Cardiac muscle cell (in vitro differentiated cells and primary cell): ENCODE measurements at places on chromosomes 3 and 15.

GRCh38 chr3:194253270-194253669, 97.9 kb downstream of the CPN2 start:
- no peak for DNase-seq

DNA sequence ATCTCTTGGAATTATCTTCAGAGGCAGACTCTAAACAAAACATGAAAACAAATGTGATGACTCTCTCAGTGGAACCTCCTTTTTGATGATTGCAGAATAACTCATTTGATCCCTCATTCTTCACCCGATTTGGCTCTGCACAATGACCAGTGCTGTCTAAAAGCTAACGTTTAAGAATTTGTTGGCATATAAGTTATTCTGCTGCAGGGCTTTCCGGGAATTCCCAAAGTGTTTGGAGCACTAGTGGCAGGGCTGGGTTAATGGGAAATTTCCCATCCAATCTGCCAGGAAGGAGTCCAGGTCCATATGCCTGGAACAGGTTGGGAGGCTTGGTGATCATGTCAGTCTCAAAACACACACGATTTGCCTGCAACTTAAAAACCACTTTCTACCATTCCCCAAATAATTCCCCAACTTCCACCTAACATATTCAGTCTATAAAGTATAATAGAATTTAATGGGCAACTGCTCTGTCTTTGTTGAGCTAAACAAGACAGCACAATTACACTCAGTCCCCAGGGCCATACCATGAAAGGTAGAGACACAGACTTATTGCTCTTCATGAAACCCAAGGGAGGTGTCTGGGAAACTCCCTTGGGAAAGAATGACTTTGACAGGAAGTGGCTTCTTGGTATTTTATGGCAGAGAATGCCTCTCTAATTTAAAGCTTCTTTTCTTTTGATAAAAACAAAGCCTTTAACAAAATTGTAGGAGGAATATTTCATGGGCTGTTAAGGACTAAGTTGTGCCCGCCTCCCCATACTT, 38.0 kb downstream of the ARRDC4 start:
- DNase-seq, result no peak

DNA sequence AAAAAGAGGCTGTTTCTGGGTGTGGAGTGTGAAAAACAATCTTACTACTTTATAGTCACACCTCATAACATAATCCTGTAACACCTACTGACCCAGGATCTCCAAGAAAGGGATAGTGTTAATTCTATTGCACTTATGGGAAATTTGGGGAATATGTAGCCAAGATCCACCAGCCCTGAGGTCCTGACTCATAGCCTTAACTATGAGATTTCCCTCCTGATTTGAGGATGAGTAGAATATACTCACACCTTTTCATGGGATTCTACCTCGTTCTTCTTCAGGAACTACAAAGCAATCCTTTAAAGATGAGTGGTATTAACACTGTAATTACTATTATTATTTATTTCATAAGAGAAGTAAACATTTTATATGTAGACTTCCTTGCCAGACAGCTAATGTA, 315.2 kb downstream of the MECOM start:
- no peak for DNase-seq

DNA sequence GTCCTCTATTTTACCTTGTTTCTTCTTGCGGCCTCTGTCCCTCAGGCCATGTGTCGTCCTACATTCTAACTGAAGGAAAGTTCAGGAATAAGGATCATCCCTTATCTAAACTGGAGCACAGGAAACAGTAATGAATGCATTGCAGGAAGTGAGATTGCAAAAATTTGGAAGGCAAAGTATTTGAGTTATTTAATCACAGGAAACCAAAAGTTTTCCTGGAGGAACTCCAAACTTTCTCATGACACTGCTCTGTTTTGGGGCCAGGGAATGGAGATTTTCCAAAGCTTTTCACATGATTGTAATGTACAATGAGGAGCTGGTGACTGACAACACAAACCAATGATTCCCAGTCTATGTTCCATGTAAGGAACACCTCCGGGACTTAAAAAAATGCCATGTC, 57.8 kb upstream of the PLSCR4 start:
- no peak for DNase-seq

DNA sequence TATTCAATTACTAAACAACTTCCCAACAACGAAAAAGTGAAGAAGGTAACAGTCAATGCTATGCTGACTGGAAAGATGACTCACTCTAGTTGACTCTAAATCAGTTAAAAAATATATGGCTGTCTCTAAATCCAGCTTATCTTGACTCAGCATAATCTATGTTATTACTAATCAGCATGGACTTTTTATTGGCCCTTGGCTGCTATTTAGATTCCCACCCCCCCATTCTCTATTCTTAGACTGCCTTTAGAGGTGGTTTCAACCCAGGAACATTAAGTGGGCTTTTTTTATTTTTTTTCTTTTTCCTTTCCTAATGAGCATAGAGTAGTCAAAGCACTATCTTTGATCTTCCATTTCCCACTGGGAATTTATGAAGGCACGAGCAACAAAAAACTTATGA, 1.9 kb downstream of the PCOLCE2 start:
- DNase-seq, result no peak

GRCh38 chr3:111823341-111823855, 35.7 kb upstream of the PHLDB2 start:
- DNase-seq, result peak; percentile 5

GRCh38 chr15:63436872-63437375, 55.3 kb upstream of the CA12 start:
- DNase-seq, result peak; percentile 89

- DNase-seq, result peak; percentile 33
Measured at GRCh38 chr3:122982216-122983185, 45.1 kb downstream of the SEMA5B start.

- DNase-seq, result no peak
Measured at GRCh38 chr15:45431511-45431910, 53.2 kb upstream of the GATM start.

- DNase-seq, result no peak
Measured at GRCh38 chr3:52225452-52226228, at the start of gene TLR9. Gene TLR9 (minus strand): TSS chr3:52225645. CDS start chr3:52225529, 116 bp downstream.

GRCh38 chr15:70043590-70043989, 54.1 kb downstream of the TLE3 start:
- no peak for DNase-seq

DNA sequence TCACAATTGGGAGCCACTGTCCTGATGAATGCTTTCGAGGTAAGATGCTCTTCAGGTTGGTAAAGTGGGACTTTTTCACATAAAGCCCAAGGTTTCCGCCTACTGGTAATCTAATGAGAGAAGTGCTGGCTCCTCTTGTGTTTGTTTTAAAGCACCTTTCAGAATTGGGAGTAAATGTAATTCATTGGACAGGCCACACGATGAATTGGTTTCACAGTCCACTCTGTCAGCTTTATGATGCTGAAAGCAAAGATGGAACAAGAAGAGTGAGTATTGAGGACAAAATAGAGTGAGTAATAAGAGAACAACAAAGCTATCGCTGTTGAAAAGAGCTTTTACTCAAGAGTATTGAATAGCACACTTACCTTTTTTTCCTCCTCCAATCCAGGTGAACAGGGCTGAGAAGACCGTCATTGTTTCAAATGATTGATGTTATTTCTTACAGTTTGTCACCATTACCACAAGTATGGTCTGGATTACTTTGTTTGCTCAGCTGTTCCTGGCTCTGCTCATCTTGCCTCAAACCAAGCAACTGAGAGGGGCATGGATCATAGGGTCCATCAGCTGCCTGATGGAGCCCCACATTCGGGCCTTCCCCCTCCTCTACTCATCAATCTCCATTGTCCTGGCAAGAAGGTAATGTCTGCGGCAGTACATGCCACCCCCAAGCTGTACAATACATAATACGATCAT, 136.1 kb upstream of the CNTN4 start:
- no peak for DNase-seq

- DNase-seq, result no peak
Measured at GRCh38 chr3:179948740-179949139, 88.0 kb downstream of the PEX5L start.

GRCh38 chr15:29134641-29135308, 134.8 kb downstream of the NSMCE3 start:
- DNase-seq, result no peak

GRCh38 chr15:60208709-60209108, 189.1 kb downstream of the ANXA2 start:
- peak; percentile 7 for DNase-seq

DNA sequence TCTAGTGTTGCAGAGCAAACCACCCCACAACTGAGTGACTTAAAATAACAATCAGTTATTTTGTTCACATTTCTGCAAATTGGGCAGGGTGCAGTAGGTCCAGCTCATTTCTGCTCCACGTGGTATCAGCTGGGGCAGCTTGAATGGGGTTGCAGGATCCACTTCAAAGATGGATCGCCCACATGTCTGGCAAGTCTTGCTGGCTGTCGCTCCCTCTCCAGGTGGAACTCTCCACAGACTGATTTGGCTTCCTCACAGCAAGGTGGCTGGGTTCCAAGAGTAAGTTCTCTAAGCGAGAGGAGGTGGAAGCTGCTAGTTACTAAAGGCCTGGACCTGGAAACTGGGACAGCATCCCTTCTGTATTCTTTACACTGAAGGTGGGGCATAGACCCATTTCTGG, 213.3 kb downstream of the SLC9A9 start:
- no peak for DNase-seq

DNA sequence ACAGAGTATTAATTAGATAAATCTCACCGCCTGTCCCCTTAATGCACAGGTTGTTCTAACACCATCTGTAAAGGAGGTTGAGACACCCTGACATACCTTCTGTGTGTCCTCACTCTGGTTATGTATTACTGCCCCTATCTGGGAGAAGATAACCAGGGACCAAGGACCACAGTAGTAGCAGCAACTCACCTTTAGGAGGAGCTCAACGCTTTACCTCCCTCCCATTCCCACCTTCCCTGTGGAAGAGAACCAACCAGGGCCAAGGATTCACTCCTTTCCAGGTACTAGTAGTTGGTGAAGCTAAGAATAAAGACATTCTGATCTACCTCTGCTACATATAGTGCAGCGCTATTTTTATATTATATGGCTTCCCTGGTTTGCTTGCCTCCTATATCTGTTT, 232.6 kb downstream of the MEX3B start:
- no peak for DNase-seq

DNA sequence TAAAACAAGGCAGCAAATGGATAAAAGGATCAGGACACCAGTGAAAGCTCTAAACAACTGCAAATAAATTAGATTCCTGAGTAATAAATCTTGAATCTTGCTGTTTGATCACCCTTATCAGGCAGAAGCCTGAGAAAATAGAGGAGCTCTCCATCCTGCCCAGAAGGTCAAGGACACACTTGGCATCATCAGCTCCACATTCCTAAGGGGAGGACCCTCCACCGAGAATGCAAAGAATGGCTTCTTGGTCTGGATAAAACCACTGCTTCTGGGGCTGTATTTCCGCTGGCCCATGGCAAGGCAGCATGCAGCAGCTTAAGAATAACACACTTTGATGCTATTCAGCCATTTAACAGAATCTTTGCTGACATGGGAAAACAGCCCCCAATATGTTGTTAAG, 108.9 kb upstream of the TSC22D2 start:
- DNase-seq, result peak; percentile 38

DNA sequence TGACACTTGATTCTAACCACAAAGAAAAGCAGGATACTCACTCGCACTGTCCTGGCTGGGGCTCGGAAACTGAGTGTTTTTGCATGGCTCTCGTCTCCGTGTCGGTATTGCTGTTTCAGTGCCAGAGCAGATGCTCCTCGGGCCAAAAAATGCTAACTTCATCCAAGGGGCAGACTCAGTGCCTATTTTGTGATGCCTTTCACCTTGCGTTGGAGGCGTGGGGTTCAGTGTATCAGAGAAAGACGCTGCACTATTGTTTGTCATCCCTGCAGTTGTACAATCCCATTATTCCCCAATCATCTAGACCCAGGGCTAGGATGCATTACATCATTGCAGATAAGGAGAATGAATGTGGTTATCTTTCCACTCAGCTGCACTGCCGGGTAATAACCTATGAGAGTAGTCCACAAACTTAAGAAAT, 1.4 kb downstream of the CACNA2D3 start:
- DNase-seq, result no peak

GRCh38 chr15:44713006-44713966, 2.0 kb downstream of the B2M start:
- DNase-seq, result peak; percentile 47

GRCh38 chr3:56076746-56077145, 391.5 kb downstream of the ERC2 start:
- no peak for DNase-seq
